ENCODE measurements at places on chromosomes 5 and 9.

DNA sequence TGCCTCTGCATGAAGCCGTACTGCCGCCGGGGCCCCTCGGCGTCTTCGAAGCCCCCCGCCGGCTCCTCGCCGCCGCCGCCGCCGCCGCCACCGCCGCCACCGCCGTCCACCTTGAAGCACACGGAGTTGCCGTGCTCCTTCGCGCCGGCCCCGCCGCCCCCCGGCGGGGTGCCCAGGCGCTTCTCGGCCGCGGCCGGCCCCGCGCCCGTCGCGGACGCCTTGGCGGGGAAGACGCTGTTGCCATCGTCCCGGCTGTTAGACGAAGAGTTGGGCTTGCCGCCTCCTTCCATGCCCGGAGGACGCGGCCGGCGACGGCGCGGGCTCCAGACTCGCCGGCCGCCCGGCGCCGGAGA is 400 bp downstream of the HCN1 start:
- DNase-seq: no peak

- DNase-seq: peak; percentile 19
Measured at GRCh38 chr5:115815693-115816225, 700 bp downstream of the CDO1 start.

DNA sequence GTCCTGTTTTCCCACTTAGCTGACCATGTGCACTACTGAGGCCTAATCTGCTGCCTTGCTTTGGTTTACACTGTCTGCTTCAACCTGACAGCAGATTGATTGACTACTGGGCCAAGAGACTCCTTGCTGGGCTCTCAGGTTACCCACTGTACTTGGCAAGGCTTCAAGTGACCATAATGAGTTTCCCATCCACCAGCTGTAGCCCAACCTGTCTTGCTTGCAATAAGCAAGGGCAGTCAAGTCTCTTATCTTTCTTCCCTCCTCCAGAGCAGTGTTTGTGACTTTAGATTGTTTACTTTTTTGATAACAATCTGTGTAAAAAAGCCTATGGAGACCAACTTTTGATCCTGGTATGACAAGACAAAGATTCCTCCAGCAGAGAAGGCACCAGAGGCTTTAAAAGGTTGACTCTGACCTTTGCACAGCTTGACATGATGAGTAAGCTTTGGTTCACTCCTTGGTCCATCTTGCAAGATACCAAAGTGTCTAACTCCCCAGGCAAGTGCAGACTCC is 912.3 kb upstream of the SEMA6A start:
- no peak for DNase-seq

DNA sequence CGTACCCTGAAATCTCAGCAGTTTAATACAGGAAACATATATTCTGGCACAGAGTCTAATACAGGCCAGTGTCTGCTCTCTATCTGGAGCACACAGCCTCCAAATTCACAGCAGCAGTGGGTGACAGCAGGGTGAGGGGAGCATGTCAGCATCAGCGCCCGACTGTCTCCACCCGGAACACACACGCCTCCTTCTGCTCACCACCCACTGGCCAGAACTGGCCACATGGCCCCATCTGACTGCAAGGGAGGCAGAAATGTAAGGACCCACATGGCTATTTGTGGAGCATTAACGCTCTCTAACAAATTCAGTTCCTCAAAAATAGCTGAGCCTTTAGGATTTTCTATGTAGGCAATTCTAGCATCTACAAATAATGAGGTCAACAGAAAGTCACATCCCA is 24.6 kb downstream of the UBE2QL1 start:
- DNase-seq: peak; percentile 82

DNA sequence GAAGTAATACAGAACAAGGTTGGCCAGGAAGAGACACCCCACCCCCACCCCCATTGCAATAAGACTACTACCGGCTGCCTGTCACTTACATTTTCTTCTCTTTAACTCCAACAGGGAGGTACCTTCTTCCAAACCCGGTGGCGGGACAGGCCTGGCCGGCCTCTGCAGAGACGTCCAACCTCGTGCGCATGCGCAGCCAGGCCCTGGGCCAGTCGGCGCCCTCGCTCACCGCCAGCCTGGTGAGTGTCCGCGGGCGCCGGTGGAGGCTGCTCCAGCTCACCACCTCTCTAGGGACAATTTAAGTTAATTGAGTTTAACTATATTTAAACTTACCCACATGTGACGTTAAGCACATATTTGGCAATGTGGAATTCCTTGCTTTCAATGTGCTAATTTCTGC is 192.4 kb downstream of the MAST4 start:
- DNase-seq: no peak

- DNase-seq: no peak
Measured at GRCh38 chr5:29543501-29543900, 1650.0 kb upstream of the CDH6 start.

GRCh38 chr5:29811914-29812679 is 1381.4 kb upstream of the CDH6 start:
- DNase-seq: no peak

- DNase-seq: no peak
Measured at GRCh38 chr5:18299166-18299565, 664.9 kb downstream of the TAF11L14 start.

DNA sequence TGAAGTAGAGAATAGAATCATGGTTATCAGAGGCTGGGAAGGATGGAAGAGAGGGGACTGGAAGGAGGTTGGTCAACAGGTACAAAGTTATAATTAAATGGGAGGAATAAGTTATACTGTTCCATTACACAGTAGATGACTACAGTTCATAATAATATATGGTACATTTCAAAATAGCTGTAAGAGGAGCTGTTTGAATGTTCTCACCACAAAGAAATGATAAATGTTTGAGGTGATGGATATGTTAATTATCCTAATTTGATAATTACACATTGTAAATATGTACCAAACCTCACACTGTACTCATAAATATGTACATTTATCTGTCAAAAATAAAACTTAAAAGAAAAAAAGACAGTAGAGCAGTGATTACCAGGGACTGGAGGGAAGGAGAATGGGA is 12.9 kb upstream of the PLAC8L1 start:
- DNase-seq: no peak

- DNase-seq: no peak
Measured at GRCh38 chr9:96660692-96661248, 5.7 kb upstream of the PRXL2C start.

DNA sequence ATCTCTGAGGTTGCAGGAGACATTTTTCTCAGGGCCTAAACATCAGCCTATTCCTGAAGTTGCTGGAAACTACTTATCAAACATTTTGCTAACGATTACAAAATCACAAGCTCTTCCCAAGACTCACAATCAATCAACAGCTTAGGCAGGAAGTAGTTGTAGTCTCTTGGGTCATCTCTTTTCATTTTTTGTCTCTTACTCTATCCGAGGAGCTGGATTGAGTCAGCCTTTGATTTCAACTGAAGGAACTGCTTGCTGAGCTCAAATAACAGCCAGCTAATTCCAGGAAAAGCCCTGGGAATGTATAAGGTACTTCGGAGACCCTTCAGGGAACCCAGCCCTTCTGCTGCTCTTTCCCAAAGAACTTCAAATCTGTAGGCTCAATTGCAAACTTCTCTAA is 398.9 kb downstream of the PLK2 start:
- DNase-seq: no peak

Data from posterior cingulate gyrus (tissue), 11 donors.